ENCODE measurements at places on chromosomes 16 and 17. TPM values are rescaled to one million over a fixed set of nuclear protein-coding genes. Genes with fewer than 3 reads are reported as not detected.
A peak's percentile ranks its signal among the peaks of the same experiment; 100 is the strongest.

DNA sequence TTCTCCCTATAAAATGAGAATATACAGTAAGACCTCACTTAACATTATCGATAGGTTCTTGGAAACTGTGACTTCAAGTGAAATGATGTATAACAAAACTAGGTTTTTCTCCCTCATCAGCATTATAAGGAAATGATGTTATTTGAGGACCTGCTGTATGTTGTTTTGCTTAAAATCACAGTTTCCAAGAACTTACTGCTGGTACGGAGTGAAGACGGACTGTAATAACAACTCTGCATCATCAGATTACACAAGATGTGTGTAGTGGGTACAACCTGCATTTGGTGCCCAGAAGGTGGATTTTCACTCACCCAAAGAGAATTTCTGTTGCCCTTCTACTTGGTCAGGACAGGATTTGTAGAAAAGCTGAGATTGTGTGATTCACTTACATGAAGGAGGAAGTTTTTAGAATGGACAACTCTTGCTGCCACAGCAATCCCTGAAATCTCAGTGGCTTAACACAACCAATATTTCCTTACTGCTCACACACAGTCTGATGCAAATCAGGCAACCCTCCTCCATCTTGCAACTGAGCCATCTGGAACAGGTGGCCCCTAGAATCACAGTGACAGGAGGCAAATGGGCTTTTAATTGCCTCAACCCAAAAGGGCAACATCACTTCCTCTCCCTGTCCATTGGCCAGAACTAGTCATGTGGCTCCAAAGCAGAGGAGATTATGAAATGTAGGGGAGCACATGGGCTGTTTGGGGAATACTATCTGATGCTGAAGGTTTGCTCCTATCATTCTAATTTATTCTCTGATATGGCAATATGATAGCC is 67.6 kb upstream of the CACNG5 start:
- peak; percentile 90 for ATAC-seq

DNA sequence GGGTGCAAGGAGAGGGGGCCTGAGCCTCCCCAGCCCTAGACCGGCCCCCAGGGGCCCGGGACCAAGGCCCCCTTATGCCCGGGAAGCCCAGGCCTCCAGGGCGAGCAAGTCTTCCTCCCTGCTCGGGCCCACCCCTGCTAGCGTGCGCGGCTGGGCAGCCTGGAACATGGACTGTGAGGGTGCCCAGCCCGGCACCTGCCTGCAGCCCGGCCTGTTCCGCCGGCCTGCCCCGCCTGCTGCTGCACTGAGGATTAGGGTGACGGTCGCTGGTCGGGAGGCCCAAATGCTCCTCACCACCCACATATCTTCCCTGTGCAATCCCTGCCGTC is 6.0 kb downstream of the HS3ST6 start:
- ATAC-seq = no peak

Gene MT1M
- total RNA-seq = not detected

Gene ICAM2
- 43.0 TPM for total RNA-seq

Gene CCL23
- not detected for total RNA-seq

GRCh38 chr17:49197346-49197998 is 12.9 kb downstream of the GNGT2 start:
- no peak for ATAC-seq

DNA sequence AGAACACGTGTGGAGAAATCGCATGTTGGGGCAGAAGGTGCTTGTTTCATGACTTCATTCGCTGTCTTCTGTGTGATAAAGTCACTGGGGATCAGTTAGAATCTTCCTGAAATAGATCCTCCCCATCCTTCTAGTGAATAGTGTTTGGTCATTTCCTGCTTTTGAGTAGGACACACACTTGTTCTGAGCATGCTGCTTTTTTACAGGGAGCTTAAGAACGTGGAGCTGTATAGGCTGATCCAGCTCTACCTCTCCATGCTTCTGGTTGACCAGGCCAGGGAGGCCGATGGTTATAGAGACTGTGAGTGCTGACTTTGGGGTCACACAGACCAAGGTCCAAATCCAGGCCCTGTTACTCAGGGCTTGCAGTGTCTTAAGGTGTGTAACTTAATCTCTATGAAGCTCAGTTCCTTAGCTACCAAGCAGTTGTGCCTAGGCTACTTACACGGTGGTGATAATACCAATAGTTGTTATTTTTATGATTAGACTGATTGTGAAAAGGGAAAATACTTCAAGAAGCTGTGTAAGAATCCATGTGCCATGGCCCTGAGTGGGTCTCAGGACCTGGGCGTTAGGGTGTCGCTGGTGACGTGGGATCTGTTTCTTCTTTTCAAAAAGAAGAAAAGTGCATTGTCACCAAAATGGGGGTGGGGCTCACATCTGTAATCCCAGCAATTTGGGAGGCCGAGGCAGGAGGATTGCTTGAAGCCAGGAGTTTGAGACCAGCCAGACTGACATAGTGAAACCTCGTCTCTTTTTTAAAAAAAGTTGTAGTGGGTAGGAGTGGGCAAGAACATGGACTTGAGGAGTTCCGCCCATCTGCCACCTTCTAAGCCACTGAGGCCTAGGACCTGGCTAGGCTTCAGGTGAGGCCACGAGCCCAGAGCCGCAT is 64.1 kb upstream of the LGALS9 start:
- ATAC-seq = no peak

GRCh38 chr17:32654324-32654723 is 167.5 kb downstream of the CDK5R1 start:
- no peak for ATAC-seq

GRCh38 chr17:78041386-78042179 is 83.1 kb downstream of the TNRC6C start:
- no peak for ATAC-seq

Gene GAS7
- 0.42 TPM for total RNA-seq

GRCh38 chr17:62791235-62791734 is 16.8 kb downstream of the MARCHF10 start:
- no peak for ATAC-seq

GRCh38 chr17:72204742-72205141 is 83.9 kb downstream of the SOX9 start:
- ATAC-seq = no peak

GRCh38 chr17:47709594-47709993 is 15.6 kb downstream of the TBKBP1 start:
- no peak for ATAC-seq

GRCh38 chr16:50863644-50864144 is 121.8 kb downstream of the CYLD start:
- no peak for ATAC-seq

DNA sequence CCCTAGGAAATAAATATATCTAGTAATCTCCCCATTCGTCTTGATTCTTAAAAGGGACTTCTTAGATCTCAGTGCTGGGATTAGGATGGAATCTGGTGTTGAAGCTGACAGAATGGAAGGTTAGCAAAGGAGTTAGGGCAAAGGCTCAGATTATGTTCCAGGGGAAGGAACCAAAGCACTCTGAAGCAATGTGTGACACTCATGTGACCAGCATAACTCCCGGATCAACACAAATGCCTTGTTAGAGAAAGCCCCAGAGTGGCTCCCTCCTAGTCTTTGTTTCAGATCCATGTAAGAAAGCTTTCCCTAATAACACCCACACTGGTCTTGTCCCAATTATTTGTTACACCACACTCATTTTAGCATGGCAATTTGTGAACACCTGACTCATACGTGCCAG is 62.6 kb upstream of the ERN1 start:
- ATAC-seq = no peak

DNA sequence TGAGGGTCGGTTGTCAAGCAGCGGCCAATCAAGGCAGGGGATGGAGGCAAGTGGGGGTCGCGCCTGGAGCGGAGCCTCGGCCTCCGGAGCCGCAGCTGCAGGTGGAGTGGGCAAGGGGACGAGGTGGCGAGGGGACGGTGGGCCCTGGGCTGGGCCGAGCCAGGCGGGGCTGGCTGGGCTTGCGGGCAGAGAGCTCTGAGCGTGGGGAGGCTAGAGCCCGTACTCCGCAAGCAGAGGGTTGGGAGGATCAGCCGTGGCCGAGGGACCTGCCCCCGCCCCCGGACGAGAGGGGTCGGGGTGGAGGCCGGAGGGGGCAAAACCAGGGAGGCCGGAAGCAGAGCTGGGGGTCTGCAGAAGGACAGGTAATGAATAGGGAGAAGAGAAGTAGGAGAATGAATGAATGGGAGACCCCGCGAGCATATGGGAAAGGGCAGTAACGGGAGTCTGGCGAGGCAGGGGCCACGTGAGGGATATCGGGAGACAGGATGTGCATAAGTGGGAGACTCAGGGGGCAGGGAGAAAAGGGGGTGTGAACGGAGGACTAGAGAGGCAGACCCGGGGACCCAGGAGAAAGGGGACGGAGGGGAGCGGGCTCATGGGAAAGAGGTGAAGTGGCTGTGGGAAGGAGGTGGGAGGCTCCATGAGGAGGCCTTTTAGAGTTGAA is at the start of gene KATNB1:
TSS of gene KATNB1 (plus strand) at position 16 of the 664 bp plus-strand sequence. CDS start 1,474 bp downstream, outside the sequence.
- no peak for ATAC-seq

Gene TMC6
- total RNA-seq = 165 TPM

Gene CALB2
- total RNA-seq = not detected

Gene SMPD3
- total RNA-seq = 0.19 TPM

GRCh38 chr16:86396901-86397311 is 113.4 kb upstream of the FOXF1 start:
- no peak for ATAC-seq

Gene MT2A
- 114 TPM for total RNA-seq

DNA sequence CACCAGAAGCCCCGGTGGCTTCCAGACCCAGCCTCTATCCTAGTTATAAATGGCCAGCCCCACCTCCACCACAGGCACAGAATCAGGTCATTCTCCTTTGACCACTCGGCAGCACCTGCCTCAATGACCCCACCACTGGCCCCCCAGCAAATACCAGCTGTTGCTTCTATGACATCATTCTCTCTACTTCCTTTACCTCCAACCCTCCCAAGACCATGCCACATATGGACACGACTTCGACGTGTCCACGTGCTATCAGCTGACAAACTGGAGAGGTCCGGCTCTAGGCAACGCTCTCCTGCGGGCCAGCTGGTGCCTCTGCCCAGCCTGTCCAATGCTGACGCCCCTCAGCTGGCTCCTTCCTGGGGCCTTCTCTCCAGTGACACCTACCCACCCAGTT is 5.9 kb downstream of the ALYREF start:
- no peak for ATAC-seq
